ENCODE measurements at places on chromosomes 16 and 17.

DNA sequence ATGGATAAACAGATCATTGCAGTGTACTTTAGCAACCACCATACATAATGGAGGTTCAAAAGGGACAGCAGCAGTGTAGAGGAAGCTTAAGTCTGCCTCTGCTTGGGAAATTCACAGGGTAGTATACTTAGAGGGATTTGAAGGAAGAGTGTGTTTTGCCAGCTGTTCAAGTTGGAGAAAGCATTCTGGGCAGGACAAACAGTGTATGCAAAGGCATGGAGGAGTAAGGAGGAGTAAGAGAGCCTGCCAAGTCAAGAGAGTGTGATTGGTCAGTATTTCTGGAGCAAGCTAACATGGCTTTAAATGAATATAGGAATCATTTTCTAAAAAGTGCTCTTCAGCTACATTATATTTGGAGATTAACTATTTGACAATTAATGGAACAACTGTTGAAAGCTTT is 22.9 kb upstream of the PHAF1 start:
- no peak for DNase-seq

DNA sequence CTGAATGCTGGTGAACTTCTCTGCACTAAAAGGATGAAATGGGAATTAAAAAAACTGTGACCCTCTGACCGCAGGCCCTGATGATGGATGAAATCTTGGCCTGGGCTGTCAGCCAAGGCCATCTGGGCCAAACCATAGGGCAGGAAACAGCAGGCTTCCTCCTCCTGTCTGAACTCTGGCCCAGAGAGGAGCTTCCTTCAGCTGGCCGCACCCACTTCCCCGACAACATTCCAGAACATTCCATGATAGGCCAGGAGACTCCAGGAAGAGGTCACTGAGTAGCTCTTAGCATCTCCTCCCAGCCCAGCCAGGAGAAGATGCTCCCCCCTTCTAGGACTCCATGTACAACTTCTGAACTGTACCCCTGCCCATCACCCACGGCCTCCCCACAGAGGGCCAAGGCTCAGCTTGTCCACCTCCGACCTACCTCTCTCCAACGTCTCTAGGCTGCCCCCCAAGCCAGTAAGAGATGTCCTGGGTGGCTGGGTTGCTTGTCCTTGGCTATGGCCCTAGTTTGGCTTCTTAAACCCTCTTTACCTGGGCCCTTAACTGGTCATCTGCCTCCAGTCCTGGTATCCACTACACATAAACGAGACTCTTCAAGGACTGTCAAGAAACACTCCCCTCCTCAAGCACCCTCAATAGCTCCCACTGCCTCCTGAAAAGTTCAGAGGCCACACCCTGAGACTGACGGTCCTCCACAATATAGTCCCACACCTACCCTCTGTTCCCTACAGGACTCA is 1.7 kb downstream of the RPH3AL start:
- peak; percentile 58 for DNase-seq

- no peak for DNase-seq
These were observed 41.3 kb downstream of the BEAN1 start for GRCh38 chr16:66468321-66468965.

DNA sequence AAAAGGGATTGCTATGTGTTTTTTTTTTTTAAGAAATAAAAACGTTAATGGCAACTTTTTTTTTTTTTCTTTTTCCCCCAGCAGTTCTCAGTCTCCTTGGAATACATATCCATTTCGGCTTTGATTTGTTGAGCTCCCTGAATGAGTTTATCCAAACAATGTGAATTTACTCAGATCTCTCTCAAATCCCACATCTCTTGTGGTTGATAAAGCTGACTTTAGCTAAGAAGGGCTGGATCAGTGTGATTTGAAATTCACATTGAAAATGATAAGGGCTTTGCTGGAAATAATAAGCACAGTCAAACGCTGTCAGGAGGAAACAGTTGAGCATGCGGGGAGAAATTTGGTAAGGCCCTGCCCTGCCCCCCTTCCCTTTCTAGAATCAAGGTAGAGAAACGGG is 74.1 kb upstream of the IRX3 start:
- DNase-seq: no peak

- no peak for DNase-seq
These were observed 126.1 kb downstream of the VPS53 start for GRCh38 chr17:588519-588918.

DNA sequence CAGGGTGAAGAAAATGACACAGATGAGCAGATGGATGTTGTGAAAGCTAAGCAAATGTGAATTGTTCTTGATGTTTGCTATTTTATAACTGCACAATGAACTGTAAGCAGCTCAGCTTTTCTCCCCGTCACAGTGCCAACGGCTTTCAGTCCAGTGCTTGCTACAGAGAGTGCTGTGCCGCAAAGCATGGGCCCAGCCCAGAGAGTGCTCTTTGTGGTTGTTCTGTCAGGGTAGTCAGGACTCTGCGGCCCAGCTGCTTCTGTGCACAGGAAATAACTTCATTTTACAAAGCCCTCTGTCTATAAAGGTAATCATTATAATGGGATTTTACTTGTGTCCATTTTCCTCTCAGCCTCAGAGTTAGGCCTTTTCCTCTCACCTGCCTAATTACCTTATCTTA is 39.1 kb downstream of the CDRT15 start:
- DNase-seq: no peak
